CD8-positive, alpha-beta memory T cell (primary cell): ENCODE measurements at places on chromosomes 1 and 21.
A peak's percentile ranks its signal among the peaks of the same experiment; 100 is the strongest.

GRCh38 chr1:26693599-26694572 is 1.9 kb upstream of the ARID1A start:
- H3K4me1 ChIP-seq, result peaks cover 29% of the 10 kb centered on the region
- H3K36me3 ChIP-seq, result no peaks in the 10 kb centered on the region
- peak overlapping the region; percentile 78 for H3K4me3 ChIP-seq
- H3K27me3 ChIP-seq, result no peaks in the 10 kb centered on the region
- peak overlapping the region; percentile 86 for H3K27ac ChIP-seq
- no peak for DNase-seq

DNA sequence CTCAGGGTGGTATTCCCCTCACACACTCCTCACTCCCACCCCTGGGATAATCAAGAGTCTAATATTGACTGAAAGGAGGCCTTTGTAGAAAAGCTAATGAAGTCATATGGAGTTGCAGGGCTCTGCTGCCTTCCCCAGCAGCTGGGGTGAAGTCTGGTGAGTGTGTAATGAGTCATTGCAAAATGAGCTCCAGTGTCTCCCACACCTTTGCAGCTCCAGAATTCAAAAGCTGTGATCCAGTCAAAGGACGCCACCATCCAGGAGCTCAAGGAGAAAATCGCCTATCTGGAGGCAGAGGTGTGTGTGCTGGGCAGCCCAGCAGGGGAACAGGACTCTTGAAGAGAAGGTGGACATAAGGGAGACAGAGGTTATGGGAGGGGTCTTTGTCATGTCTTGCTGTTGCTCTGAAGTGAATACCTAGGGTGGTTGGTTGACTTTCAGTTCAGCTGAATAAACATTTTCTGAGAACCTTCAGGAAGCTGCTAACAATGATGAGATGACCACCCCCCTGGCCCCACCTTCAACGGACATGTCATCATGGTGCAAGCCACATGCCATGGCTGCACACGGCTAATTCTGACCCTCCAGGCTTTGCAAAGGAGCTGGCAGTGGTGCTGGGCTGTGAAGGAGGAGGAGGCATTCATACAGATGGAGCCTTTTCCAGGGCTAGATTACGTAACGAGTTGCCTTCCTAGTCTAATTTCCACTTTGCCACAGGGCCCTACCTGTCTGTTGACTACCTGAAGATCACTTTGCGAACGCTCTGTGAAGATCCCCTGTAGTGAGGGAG is 32.2 kb upstream of the SNX27 start:
- H3K4me1 ChIP-seq, result no peaks in the 10 kb centered on the region
- no peak for DNase-seq
- no peak overlapping the region for H3K4me3 ChIP-seq
- no peaks in the 10 kb centered on the region for H3K27me3 ChIP-seq
- H3K27ac ChIP-seq, result no peak overlapping the region

GRCh38 chr21:37742532-37742931 is 173.7 kb downstream of the KCNJ6 start:
- DNase-seq, result no peak
- H3K27me3 ChIP-seq, result no peaks in the 10 kb centered on the region
- H3K4me3 ChIP-seq, result no peak overlapping the region

- no peaks in the 10 kb centered on the region for H3K27me3 ChIP-seq
- no peaks in the 10 kb centered on the region for H3K36me3 ChIP-seq
- H3K4me3 ChIP-seq, result no peak overlapping the region
- DNase-seq, result no peak
Observed at GRCh38 chr1:99315305-99315704, 51.0 kb downstream of the PLPPR4 start.

GRCh38 chr1:154453161-154453560 is 48.0 kb downstream of the IL6R start:
- no peak for DNase-seq
- peaks cover 6% of the 10 kb centered on the region for H3K36me3 ChIP-seq
- peaks cover 4% of the 10 kb centered on the region for H3K4me1 ChIP-seq
- H3K27ac ChIP-seq, result no peak overlapping the region

- H3K4me3 ChIP-seq, result peak overlapping the region; percentile 35
- H3K27ac ChIP-seq, result peak overlapping the region; percentile 18
- peak; percentile 42 for DNase-seq
- H3K4me1 ChIP-seq, result peaks cover 79% of the 10 kb centered on the region
Observed at GRCh38 chr1:110647254-110647891, 27.4 kb downstream of the KCNA3 start.

DNA sequence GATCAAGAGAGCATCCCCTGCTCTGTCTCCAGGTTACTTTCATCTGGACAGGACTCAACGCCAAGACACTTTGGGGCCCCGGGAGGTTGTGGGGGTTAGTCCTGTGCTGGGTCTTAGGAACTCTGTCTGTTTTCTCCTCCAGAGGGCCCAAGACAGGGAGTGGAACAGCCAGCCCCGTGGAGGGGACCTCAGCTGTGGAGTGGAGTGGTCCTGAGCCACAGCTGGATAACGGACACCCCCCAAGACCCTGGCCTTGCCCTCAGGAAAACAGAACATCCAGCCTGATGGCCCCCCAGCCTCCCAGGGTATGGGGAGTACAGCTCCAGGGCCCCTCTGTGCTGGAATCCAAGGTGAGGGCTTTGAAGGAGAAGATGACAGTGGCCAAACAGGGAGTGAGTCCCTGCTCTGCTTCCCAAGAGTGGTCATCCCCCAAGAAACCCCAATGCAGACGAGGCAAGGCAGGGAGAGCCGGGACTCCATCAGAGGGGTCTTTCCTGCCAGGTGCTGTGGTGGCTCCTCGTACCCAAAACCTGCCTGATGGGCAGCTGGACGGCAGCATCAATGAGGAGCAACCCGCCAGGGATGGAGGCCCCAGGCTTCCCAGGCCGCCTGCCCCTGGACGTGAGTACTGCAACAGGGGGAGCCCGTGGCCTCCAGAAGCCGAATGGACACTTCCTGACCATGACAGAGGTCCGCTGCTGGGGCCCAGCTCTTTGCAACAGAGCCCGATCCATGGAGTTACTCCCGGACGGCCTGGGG is 3.5 kb downstream of the KIAA1614 start:
- H3K4me1 ChIP-seq, result no peaks in the 10 kb centered on the region
- peaks cover 3% of the 10 kb centered on the region for H3K27me3 ChIP-seq
- no peaks in the 10 kb centered on the region for H3K36me3 ChIP-seq
- H3K4me3 ChIP-seq, result no peak overlapping the region

- DNase-seq, result peak; percentile 16
- no peak overlapping the region for H3K4me3 ChIP-seq
- peaks cover 13% of the 10 kb centered on the region for H3K4me1 ChIP-seq
- H3K36me3 ChIP-seq, result no peaks in the 10 kb centered on the region
- no peaks in the 10 kb centered on the region for H3K27me3 ChIP-seq
- H3K27ac ChIP-seq, result no peak overlapping the region
Observed at GRCh38 chr21:45470087-45470515, 65.1 kb downstream of the COL18A1 start.

- no peak overlapping the region for H3K4me3 ChIP-seq
- peaks cover 99% of the 10 kb centered on the region for H3K4me1 ChIP-seq
- DNase-seq, result no peak
Observed at GRCh38 chr1:167477986-167478385, 40.3 kb downstream of the CD247 start.

- H3K4me1 ChIP-seq, result no peaks in the 10 kb centered on the region
- no peak overlapping the region for H3K4me3 ChIP-seq
- H3K27ac ChIP-seq, result no peak overlapping the region
- DNase-seq, result no peak
- peaks cover 27% of the 10 kb centered on the region for H3K36me3 ChIP-seq
Observed at GRCh38 chr21:43676391-43676790, 17.0 kb downstream of the RRP1B start.

DNA sequence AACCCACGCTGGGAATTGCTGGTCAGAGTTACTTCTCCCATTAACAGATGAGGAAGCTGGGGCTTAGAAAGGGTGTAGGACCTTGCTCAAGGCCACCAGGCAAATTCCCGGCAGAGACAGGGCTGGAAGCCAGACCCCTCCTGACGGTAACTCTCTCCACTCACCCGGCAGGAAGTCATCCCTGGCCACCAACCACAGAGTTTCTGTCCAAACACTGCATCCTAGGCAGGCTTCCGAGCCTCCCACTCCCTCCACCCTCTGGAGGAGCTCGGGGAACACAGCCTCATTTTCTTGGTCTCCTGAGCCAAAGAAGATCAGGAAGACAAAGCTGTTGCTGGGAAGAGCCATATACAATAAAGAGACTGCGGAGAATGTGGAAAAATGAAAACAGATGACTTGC is 25.0 kb upstream of the ZNF436 start:
- H3K36me3 ChIP-seq, result no peaks in the 10 kb centered on the region
- DNase-seq, result no peak
- H3K4me1 ChIP-seq, result no peaks in the 10 kb centered on the region
- no peak overlapping the region for H3K4me3 ChIP-seq
- no peaks in the 10 kb centered on the region for H3K27me3 ChIP-seq
- no peak overlapping the region for H3K27ac ChIP-seq

- no peak for DNase-seq
- H3K4me3 ChIP-seq, result no peak overlapping the region
- H3K4me1 ChIP-seq, result peaks cover 17% of the 10 kb centered on the region
- H3K27me3 ChIP-seq, result no peaks in the 10 kb centered on the region
- no peaks in the 10 kb centered on the region for H3K36me3 ChIP-seq
Observed at GRCh38 chr1:23953020-23953419, 6.6 kb upstream of the PNRC2 start.

DNA sequence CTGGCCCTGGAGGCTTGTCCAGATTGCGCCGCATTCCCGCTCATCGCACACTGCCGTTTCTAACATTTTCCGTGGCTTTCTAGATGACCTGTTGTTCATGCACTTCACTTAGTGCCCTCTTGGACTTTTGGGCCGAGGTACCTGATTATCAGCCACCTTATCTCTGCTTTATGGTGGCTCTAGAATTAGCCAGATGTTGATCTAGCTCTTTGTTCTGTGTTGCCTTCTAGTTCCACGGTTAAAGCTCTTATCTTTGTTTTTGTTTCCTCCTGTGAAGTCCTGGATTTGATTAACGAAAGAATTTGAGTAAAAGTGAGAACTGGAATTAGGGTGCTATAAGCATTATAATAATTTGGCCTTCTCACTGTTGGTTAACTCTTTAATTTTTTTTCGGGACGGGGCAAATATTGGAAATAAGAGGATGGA is 945 bp downstream of the RNPEP start:
- H3K4me1 ChIP-seq, result peaks cover 16% of the 10 kb centered on the region
- peak overlapping the region; percentile 73 for H3K27ac ChIP-seq
- no peak for DNase-seq
- H3K36me3 ChIP-seq, result no peaks in the 10 kb centered on the region
- H3K4me3 ChIP-seq, result peak overlapping the region; percentile 78
- no peaks in the 10 kb centered on the region for H3K27me3 ChIP-seq

DNA sequence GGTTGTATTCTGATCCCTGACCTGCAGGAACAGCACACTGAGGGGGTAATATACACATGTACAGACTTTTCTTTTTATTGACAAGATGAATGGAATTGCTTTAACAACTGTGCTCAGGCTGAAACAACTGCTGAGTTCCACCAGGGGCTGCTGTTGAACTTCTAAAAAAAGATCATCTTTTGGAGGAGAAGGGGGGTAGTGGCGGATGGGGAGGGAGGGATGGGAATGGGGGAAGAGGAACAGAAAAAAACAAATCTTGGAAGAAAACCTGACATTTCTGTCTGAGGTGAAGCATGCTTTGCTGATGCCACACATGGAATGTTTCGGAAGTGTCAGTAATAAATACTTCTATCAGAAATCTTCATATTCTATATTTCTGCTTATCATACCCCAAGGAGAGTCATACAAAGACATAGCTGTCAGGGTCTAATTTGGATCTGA is 75.0 kb downstream of the RWDD3 start:
- H3K4me1 ChIP-seq, result no peaks in the 10 kb centered on the region
- no peak overlapping the region for H3K4me3 ChIP-seq
- no peak overlapping the region for H3K27ac ChIP-seq
- H3K36me3 ChIP-seq, result no peaks in the 10 kb centered on the region
- no peaks in the 10 kb centered on the region for H3K27me3 ChIP-seq

- no peak for DNase-seq
- H3K4me3 ChIP-seq, result no peak overlapping the region
- no peaks in the 10 kb centered on the region for H3K4me1 ChIP-seq
- H3K36me3 ChIP-seq, result no peaks in the 10 kb centered on the region
- no peak overlapping the region for H3K27ac ChIP-seq
Observed at GRCh38 chr1:152145769-152146168, 13.3 kb downstream of the RPTN start.

GRCh38 chr1:7322912-7323311 is 448.2 kb upstream of the VAMP3 start:
- no peak overlapping the region for H3K4me3 ChIP-seq
- H3K27me3 ChIP-seq, result no peaks in the 10 kb centered on the region
- H3K4me1 ChIP-seq, result no peaks in the 10 kb centered on the region
- H3K27ac ChIP-seq, result no peak overlapping the region

DNA sequence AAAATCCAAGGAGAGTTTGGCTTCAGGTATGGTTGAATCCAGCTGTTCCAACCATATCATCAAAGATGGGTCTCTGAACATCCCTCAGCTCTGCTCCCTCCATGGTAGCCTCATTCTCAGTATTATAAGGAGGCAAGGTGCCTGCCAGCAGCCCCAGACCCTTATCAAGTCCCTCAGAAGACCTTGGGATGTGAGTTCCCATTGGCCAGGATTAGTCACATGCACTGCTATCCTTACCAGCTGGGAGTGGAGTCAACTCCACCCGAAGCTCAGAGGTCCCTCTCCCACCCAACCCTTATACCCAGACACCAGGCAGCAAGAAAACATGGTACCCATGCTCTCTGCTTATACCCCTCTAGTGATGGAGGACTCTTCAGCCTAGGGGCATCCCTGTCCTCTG is 153.7 kb upstream of the ZBTB40 start:
- DNase-seq, result no peak
- H3K4me3 ChIP-seq, result no peak overlapping the region
- H3K27ac ChIP-seq, result no peak overlapping the region
- H3K27me3 ChIP-seq, result peaks cover 12% of the 10 kb centered on the region

DNA sequence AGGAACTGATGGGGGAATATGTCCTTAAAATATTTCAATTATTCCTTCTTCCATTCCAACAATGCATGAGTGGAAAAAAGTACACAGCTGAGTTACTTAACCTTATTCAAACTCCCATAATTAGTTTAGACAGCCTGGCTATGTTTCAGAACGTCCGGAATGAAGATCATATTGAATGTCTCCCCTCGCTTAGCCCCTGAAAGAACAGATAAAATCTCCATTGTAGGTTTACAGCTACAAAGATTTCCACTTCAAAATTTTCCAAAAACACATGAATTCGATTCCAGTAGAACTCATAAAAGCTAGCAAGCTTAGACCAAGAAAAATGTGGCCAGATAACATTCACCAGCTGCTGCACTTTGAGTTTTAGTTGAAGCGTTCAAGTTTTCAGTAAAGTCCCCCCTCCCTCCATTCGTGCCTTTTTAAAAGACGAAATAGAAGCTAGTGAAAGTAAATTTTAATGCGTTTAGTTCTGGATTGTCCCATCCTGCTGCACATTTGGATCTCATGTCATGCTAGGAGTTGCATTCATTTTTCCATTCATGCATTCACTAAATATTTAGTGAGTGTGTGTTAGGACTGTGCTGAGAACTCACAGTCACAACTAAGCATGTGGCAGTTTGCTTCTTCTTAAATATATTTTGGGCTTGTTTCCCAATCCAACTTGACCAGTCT is 29.4 kb upstream of the SSX2IP start:
- DNase-seq, result no peak
- H3K27me3 ChIP-seq, result no peaks in the 10 kb centered on the region
- H3K36me3 ChIP-seq, result no peaks in the 10 kb centered on the region
- no peak overlapping the region for H3K27ac ChIP-seq
